Non-pigmented ciliary epithelial cell (primary cell): ENCODE measurements at places on chromosomes 2 and 18.
A peak's percentile ranks its signal among the peaks of the same experiment; 100 is the strongest.

DNA sequence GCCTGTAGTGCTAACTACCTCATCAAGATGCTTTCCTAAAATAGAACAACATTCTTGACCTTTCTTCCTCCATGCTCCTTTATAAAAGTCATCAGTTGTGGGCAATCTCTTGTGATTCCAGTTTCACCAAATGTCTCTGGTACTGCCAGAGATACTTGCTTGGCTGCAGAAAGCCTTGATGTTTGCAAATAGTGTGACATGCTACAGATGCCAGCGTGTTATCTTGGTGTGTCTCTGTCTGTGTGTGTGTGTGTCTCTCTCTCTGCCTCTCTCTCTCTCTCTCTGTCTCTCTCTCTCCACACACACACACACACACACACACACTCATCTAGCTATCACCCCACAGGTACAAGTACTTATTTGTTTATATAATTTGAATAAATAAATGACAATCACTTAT, 146.9 kb downstream of the CCDC102B start:
- DNase-seq, result no peak

DNA sequence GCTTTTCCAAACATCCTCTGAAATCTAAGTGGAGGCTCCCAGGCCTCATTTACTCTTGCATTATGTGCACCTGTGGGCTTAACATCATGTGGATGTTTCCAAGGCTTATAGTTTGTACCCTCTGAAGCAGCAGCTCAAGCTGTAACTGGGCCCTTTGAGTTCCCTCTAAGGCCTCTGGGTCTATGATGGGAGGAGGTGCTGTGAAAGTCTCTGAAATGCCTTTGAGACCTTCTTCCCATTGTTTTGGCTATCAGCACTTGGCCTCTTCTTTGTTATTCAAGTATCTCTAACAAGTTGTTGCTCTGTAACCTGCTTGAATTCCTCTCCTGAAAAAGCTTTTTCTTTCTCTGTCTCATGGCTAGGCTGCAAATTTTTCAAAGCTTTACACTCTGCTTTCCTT, 58.1 kb upstream of the MYT1L start:
- DNase-seq, result no peak

DNA sequence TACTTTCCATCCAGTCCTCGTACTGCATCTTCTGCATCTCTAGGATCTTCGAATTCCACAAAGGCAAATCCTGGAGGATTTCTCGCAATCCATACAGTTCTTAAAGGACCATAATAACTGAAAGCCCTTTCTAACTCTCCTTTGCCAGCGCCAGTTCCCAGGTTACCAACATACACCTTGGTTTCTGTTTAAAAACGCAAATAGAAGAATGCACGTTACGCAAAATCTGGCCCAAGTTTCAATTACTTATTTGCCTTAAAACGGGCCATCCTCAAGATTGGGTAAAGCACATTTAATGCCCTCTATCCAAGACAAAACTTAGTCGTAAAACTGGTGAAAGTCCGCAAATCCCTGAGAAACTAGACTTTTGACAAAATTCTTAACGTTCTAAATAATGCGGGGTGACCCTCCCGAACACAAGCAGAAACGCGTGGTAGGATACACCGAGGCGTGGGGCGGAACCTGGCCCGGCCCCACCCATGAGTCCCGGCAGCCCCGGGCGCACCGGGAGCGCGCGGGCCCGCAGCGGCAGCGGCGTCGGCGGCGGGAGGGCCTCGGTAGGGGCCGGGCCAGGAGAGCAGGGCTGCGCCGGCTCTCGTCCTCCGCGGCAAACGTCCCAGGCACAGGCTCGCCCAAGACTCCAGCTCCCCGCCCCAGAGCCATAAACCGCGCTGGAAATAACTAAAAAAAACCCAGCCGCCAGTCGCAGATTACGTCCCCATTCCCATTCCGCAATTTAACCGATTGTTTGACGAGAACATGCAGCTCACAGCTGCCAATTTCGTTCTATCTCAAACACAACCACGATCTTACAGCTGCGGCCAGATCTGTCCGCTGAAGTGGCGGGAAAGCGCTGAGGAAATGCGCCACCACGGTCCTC, 910 bp downstream of the SRSF7 start:
- DNase-seq, result no peak

DNA sequence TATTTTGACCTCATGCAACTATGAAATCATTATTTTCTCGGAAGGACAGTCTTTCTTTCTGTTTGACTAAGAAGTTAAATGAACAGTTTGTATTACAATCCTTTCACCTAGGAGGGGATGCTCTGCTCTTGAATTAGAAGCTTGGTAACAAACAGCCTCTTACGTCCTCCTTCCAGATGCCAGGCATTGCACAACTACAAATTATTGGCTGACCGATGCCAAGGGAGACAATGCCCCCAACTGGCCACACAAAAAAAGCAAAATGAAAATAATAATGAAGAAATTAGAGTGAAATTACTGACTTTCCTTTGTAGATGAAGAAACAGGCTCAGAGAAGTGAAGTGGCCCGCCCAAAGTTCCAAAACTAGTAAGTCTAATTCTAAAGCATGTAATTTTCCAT, 177.9 kb downstream of the CYRIA start:
- no peak for DNase-seq

- peak; percentile 62 for DNase-seq
Measured at GRCh38 chr2:156476850-156477206, 40.6 kb downstream of the GPD2 start.

GRCh38 chr2:130798472-130799218, 38.1 kb upstream of the ARHGEF4 start:
- no peak for DNase-seq

GRCh38 chr2:39660612-39661236, 5.0 kb upstream of the TMEM178A start:
- no peak for DNase-seq

GRCh38 chr2:133352719-133353118, 215.5 kb downstream of the NCKAP5 start:
- DNase-seq, result no peak

DNA sequence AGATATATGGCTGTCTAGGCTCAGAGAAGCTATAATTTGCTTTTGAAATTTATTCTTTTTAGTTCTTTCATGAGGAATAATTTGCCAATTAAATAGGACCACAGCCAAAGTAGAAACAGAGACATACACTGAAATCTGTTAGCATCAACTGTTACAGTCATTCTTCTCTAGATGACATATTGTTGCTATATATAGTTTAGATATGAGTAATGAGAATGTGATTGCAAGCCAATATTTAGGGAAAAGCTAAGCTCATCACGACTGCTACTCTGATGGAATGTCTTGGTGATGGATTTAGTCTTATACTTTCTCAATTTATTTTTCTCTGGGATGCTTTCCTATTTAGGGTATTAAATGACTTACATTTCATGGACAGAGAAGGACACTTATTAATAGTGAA, 259.1 kb downstream of the LNPK start:
- no peak for DNase-seq

DNA sequence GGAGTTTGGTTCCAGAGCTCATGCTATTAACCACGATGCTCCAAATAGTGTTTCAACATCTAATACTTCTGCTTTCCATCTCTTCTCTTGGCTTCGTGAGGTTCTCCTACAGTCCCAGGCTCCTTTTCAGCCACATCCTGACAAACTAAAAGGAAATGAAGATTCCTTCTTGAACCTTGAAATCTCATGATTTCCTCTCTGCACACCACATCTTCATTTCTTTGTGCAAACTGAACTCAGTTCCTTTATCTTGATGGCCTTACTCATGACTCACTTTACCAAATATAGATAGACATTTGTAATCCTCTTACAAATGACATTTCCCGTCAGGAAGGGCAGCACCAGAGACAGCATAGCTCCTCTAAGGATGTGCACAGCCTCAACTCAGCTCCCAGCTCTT, 50.0 kb upstream of the ITGA4 start:
- DNase-seq, result no peak

DNA sequence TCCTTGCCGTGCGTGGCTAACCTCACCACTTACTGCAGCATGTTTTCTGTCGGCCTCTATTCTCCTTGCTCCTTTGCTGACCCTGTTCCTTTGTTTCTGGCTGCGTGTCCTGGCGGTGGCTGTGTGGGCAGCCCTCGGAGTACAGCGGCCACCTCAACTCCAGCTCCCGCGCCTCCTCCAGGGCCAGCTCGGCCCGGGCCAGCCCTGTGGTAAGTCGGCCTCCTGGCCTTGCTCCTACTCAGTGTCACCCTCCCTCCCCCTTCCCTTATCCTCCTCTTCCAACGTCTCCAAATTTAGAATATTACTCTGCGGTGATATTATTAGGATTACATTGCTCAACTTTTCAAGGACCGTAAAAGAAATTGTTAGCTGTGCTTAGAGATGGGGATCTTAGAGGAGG, 59.5 kb upstream of the RBM44 start:
- no peak for DNase-seq

- no peak for DNase-seq
Measured at GRCh38 chr2:53220969-53221368, 546.6 kb upstream of the CHAC2 start.

GRCh38 chr18:48816554-48816953, 134.2 kb downstream of the SMAD7 start:
- no peak for DNase-seq

- peak; percentile 59 for DNase-seq
Measured at GRCh38 chr18:74604774-74605173, 7.1 kb downstream of the ZNF407 start.

- DNase-seq, result peak; percentile 75
Measured at GRCh38 chr2:191264647-191265081, 19.5 kb downstream of the MYO1B start.

DNA sequence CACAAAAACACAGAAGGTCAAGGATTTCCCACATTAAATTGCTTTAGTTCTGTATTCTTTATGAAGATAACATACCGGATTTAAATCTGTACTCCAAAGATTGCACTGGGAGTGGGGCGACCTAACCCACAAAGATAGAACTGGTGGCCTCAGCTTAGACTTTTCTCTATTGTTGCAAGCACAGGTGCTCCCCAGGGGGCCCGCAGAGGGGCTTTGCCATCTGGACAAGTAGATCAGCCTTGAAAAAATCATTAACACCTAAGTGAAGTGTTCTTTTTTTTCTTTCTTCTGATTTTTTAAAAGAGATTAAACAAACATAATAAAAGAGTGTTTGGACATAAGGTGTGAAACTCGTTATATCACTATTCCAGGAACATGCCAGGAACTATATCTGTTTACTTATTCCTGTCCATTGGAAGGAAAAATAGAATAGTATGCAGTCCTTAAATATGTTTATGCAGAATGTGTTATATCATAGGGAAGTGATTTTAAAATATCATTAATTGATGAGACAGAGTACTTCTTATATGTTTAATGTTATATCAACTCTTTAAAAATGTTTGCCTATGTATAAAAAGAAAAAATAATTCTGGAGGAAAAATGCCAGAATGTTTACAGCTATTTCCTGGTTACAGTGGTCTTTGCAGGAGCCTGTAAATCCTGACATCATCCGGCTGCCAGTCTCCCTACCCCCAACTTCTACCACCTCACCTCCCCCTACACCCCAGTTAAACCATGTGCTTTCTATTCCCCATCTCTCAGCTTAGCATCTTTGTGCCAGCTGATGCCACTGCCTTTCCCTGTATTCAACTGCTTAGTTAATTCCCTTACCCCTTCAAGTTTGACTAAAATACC, 679.2 kb downstream of the CNTNAP5 start:
- DNase-seq, result no peak

- DNase-seq, result no peak
Measured at GRCh38 chr2:18356676-18357075, 203.8 kb downstream of the RDH14 start.
